ENCODE measurements at places on chromosomes 7 and 10. TPM values are rescaled to one million over a fixed set of nuclear protein-coding genes. Genes with fewer than 3 reads are reported as not detected.

Gene SPDYE18
- total RNA-seq: 0.94 TPM

Gene UBE2D4
- 14.7 TPM for total RNA-seq

Gene GPER1
- 1.6 TPM for total RNA-seq

Gene RBP4
- 5.6 TPM for total RNA-seq

Gene NET1
- 17.8 TPM for total RNA-seq

Gene AMPH
- total RNA-seq: 36.9 TPM

Gene NACAD
- 13.5 TPM for total RNA-seq

Measured in parietal lobe (tissue), 2 donors.